SK-N-SH (cell line): ENCODE measurements at places on chromosomes 6 and 20.

- DNase-seq = peak; percentile 66
Observed at GRCh38 chr20:33578510-33578909, 83.6 kb upstream of the C20orf144 start.

DNA sequence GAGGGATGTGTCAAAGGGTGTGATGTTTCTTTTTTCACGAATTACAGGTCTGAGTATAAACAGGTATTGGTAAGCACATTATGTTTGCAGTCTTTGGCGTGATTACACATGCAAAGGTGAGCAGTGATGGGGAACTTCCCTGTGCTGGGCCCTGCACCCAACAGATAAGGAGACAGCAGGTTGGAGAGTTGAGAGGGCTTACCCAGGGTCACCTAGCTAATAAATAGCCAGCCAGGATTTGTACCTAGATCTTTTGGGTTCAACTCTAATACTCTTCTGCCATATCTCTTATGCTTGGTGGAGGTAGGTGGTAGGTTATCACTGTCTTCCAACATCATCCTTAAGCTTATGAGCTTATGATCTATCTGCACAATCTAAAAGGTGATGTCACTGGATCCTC is 46.5 kb downstream of the AFG1L start:
- DNase-seq = no peak

- no peak for DNase-seq
Observed at GRCh38 chr20:11529047-11529446, 388.6 kb upstream of the BTBD3 start.

DNA sequence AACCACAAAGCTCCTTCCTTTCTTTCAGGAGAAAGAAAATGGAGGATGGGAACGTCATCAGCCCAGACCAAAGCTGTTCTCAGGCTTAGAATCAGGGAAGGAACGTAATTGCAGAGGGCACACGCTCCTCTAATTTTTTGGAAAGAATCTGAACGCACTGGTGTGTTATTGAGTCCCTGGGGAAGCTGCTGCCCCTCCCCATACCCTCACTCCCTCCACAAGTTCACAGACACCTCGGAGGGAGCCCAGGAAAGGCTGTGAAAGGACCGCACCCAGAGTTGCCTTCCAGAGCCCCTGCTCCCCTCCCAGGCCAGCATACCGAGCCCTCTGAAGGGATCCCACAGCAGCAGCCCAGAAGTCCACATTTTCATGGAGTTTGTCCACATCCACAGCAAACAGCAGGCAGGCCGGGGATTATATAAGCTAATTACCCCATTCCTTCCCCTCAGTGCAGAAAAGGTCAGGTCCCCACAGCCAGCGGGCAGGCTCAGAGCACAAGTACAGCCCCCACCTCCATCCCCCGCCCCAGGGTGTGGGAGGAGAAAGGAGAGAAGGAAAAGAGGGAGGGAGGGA is 53.7 kb downstream of the ANKRD60 start:
- peak; percentile 60 for DNase-seq

DNA sequence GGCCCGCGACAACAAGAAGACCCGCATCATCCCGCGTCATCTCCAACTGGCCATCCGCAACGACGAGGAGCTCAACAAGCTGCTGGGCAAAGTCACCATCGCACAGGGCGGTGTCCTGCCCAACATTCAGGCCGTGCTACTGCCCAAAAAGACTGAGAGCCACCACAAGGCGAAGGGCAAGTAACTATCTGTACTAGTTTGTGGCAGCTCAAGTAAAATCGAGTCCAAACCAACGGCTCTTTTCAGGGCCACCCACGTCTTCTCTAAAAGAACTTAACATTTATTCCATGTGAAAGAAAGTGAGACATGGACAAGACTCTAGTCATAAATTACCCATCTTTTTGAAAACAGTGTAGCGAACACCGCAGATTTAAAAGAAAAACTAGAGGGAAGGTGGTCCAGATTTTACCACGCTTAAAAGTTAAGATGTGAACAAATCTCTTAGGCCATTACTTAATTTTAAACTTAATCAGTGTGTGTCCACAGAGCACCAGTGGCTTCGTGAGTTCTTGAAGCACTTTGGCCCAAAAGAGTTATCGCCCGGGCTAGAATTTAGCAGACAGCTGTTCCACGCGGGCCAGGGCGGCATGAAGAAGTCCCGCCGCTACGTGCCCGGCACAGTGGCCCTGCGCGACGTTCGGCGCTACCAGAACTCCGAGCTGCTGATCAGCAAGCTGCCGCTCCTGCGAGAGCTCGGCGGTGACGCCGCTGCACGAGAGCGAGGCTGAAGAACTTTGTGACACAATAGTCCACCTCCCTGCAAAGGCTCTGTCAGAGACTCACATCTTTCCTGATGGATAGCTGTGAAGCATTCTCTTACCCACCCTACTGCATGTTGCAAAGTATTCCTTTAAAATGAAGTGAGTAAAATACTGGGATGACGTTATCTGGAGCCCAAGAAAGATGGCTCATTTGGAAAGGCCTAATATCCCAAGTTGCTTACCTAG is 113.9 kb upstream of the PRSS16 start:
- no peak for DNase-seq

DNA sequence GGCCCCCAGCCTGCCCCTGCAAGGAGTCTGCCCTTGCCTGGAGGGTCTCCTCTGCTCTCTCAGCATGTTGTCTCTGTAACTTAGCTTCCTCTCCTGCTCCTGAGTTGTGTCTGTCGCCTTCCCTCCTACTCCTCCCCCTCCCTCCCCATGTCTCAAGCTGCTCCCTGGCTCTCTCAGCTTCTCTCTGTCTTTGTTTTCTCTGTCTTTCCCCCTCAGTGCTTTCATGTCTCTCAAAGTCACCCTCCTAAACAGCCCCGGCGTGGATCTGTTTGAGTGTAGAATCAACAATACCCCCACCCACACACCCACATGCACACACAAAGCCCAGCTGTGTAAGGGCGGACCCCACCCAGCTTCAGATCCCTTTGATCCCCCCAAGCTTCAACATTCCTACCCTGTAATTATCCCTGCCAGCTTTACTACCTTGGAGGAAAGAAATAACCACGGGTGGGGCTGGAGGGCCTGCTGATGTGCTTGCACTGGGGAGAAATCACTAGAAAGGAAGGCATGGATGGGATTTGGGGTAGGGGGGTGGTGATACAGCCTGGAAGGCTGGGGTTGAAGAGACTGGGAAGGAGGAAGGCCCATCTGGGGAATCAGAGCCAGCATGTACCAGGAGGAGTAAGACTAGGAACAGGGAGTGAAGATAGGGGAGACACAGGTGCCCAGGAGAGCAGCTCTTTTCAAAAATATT is 1.0 kb upstream of the LY6G6D start:
- no peak for DNase-seq

DNA sequence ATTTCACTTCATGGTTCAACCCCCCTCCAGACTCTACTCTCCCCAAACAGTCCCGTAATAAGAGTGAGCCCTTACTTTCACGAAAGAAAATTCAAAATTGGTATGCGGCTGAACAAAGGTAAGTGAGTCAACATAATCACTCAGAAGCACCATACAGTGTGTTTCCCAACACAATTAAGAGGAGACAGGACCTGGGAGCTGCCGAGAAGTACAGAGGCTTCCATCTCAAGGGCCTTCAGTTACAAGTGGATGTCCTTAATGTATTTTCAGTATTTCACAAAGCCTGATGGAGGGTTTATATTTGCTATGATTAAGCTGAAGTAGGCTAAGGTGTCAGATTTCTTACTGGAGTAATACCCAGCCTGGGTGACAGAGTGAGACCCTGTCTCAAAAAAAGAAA is 51.1 kb downstream of the MYO6 start:
- no peak for DNase-seq
